CD8-positive, alpha-beta memory T cell (primary cell): ENCODE measurements at places on chromosomes 13 and 19. TPM values are rescaled to one million over a fixed set of nuclear protein-coding genes. Genes with fewer than 3 reads are reported as not detected.

KLK4 gene
- total RNA-seq = not detected

RGS9BP gene
- 0.20 TPM for total RNA-seq

DNA sequence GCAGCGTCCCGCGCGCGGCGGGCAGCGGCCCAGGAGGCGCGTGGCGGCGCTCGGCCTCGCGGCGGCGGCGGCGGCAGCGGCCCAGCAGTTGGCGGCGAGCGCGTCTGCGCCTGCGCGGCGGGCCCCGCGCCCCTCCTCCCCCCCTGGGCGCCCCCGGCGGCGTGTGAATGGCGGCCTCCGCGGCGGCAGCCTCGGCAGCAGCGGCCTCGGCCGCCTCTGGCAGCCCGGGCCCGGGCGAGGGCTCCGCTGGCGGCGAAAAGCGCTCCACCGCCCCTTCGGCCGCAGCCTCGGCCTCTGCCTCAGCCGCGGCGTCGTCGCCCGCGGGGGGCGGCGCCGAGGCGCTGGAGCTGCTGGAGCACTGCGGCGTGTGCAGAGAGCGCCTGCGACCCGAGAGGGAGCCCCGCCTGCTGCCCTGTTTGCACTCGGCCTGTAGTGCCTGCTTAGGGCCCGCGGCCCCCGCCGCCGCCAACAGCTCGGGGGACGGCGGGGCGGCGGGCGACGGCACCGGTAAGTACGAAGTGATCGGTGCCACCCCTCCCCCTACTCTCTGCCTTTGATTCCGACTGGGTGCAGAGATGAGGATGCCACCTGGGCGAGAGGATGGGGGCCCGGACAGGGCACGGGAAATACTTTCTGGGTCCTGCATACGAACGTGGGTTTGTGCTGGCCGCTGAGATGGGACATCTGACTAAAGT lies 874 bp downstream of the TRIM28 start:
- peak overlapping the region; percentile 59 for H3K4me3 ChIP-seq
- peak overlapping the region; percentile 84 for H3K27ac ChIP-seq
- no peaks in the 10 kb centered on the region for H3K27me3 ChIP-seq
- peak; percentile 74 for DNase-seq

- H3K36me3 ChIP-seq = no peaks in the 10 kb centered on the region
- no peak overlapping the region for H3K27ac ChIP-seq
- no peaks in the 10 kb centered on the region for H3K27me3 ChIP-seq
These were observed 166.4 kb downstream of the KATNAL1 start for GRCh38 chr13:30140973-30141372.

GRCh38 chr19:50725218-50725910 lies 2.2 kb downstream of the CLEC11A start:
- no peaks in the 10 kb centered on the region for H3K36me3 ChIP-seq
- H3K27ac ChIP-seq = peak overlapping the region; percentile 51
- peaks cover 24% of the 10 kb centered on the region for H3K27me3 ChIP-seq
- H3K4me1 ChIP-seq = peaks cover 11% of the 10 kb centered on the region
- peak overlapping the region; percentile 56 for H3K4me3 ChIP-seq

DNA sequence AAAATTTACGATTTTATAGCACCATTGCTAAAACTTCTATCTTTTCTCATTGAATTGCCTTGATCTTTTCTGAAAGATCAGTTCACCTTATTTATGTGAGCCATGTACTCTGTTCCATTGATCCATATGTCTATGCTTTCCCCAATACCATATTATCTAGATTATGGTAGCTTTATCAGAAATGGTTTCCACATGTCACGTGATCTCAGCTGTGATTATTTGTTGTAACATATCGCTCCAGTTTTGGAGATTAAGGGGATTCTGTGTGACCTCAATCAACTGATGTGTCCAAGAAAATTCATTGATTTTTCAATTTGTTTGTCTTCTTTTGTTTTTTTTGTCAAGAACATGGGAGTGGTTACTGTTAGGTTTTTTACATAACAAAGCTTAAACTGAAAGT lies 1114.5 kb upstream of the ATXN8OS start:
- no peak overlapping the region for H3K4me3 ChIP-seq
- no peak overlapping the region for H3K27ac ChIP-seq
- H3K36me3 ChIP-seq = no peaks in the 10 kb centered on the region
- no peak for DNase-seq
- H3K4me1 ChIP-seq = no peaks in the 10 kb centered on the region

- no peak for DNase-seq
- H3K27ac ChIP-seq = no peak overlapping the region
- no peaks in the 10 kb centered on the region for H3K36me3 ChIP-seq
- no peaks in the 10 kb centered on the region for H3K4me1 ChIP-seq
- H3K27me3 ChIP-seq = no peaks in the 10 kb centered on the region
These were observed 1516.7 kb upstream of the PCDH20 start for GRCh38 chr13:62932256-62932883.

GRCh38 chr13:51549050-51549449 lies 35.2 kb upstream of the WDFY2 start:
- no peaks in the 10 kb centered on the region for H3K4me1 ChIP-seq
- H3K4me3 ChIP-seq = no peak overlapping the region
- H3K27ac ChIP-seq = no peak overlapping the region

C19orf18 gene
- total RNA-seq = not detected

DNA sequence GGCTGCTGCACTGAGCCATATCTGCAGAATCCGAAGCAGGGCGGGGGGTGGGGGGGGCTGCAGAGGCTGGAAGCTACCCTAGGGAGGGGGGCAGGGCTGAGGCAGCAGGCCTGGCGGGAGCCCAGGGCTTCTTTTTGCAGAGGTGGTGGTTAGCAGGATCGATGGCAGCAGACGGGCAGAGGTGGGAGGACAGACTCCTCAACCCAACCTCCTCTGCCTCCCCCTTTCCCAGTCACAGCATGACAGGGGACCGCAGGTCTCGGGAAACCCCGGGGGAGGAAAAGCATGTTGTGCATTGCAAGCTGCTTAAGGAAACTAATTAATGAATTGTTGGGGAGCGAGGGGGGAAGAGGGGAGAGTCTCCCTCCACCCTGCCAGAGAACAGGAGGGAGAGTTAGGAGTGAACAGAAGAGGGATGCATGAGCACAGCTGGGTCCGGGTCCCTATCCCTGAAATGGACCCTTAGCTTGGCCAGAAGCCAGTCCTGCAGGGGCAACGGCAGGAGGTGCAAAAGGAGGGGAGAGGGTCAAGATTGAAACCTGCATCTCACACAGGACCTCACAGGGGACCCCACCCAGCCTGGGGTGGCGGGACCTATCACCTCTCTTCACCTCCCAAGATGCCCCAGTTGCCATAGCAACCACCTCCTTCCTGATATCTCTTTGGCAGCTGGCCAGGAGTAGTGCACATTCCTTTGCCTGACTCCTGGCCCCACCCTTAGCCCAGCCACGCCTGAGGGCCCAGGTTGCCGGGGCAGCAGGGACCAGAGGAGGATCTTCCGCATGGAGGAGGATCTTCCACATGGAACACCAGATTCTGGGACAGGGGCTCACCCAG lies 1.8 kb downstream of the FXYD7 start:
- H3K36me3 ChIP-seq = no peaks in the 10 kb centered on the region
- no peak overlapping the region for H3K4me3 ChIP-seq
- DNase-seq = peak; percentile 20
- H3K4me1 ChIP-seq = peaks cover 40% of the 10 kb centered on the region

OSCAR gene
- 0.35 TPM for total RNA-seq

INSL3 gene
- 1.8 TPM for total RNA-seq

FCAR gene
- total RNA-seq = not detected

GRCh38 chr19:17868669-17869068 lies 3.1 kb upstream of the SLC5A5 start:
- H3K4me1 ChIP-seq = peaks cover 16% of the 10 kb centered on the region
- no peak for DNase-seq
- no peaks in the 10 kb centered on the region for H3K27me3 ChIP-seq
- H3K4me3 ChIP-seq = no peak overlapping the region
- H3K36me3 ChIP-seq = peaks cover 4% of the 10 kb centered on the region

DNA sequence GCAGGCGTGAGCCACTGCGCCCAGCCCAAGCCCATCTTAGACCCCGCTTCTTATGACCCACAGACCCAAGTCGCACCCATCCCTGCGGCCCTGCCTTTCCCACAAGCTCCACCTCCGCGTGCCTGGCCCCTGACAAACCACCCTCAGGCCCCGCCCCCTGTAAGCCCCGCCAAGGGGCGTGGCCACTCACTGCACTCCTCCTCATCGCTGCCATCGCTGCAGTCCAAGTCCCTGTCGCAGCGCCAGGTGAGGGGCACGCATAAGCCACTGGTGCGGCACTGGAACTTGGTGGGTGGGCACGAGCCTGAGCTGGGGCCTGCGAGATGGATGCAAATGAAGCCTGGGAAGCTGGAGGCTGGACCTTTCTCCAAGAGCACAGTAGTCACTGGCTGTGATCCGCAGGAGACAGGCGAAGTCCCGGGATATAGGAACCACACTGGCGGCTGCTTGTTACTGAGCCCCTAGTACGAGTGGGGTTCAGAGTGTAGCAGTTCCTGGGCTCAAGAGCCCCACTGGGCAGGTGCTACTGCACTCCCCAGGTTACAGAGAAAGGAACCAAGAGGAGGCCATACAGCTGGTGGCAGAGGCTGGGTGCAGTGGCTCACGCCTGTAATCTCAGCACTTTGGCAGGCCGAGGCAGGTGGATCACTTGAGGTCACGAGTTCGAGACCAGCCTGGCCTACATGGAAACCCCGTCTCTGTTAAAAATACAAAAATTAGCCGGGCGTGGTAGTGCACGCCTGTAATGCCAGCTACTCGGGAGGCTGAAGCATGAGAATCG lies 3.1 kb downstream of the CD320 start:
- peaks cover 27% of the 10 kb centered on the region for H3K4me1 ChIP-seq
- peak; percentile 14 for DNase-seq
- no peak overlapping the region for H3K4me3 ChIP-seq
- no peaks in the 10 kb centered on the region for H3K27me3 ChIP-seq

DNA sequence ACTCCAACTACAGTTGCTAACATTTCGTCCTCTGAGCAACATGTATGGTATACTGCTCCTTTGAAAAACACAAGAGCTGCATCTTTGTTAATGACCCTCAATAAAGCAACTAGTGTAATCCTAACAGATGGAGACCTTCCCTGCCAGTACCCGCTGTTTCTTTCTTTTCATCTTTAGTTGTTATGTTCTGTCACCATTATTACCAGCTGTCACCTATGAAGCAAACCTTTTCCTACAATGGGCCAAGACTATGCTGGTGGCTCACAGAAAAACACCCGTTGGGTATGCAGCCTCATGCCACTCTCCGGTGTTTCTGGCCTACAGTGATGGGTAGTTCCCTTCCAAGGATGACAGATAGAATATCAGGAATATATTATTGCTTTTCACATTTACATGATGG lies 29.7 kb upstream of the CYSLTR2 start:
- no peak for DNase-seq
- no peaks in the 10 kb centered on the region for H3K4me1 ChIP-seq
- H3K36me3 ChIP-seq = no peaks in the 10 kb centered on the region
- H3K27me3 ChIP-seq = no peaks in the 10 kb centered on the region
- H3K4me3 ChIP-seq = no peak overlapping the region

- H3K27ac ChIP-seq = no peak overlapping the region
- no peaks in the 10 kb centered on the region for H3K36me3 ChIP-seq
- DNase-seq = no peak
These were observed 8.1 kb downstream of the PTGIR start for GRCh38 chr19:46616631-46617322.

IL27RA gene
- 73.6 TPM for total RNA-seq

PSG7 gene
- not detected for total RNA-seq

GRCh38 chr13:107518292-107518691 lies 697.0 kb downstream of the LIG4 start:
- H3K36me3 ChIP-seq = no peaks in the 10 kb centered on the region
- H3K4me3 ChIP-seq = no peak overlapping the region
- no peak overlapping the region for H3K27ac ChIP-seq
- no peak for DNase-seq

GNA15 gene
- total RNA-seq = 3.9 TPM

RXFP2 gene
- not detected for total RNA-seq

PTH2 gene
- total RNA-seq = not detected

GRCh38 chr13:52812941-52813340 lies 35.5 kb downstream of the PCDH8 start:
- no peak for DNase-seq
- H3K36me3 ChIP-seq = no peaks in the 10 kb centered on the region
- no peak overlapping the region for H3K4me3 ChIP-seq
- H3K27me3 ChIP-seq = no peaks in the 10 kb centered on the region

DNA sequence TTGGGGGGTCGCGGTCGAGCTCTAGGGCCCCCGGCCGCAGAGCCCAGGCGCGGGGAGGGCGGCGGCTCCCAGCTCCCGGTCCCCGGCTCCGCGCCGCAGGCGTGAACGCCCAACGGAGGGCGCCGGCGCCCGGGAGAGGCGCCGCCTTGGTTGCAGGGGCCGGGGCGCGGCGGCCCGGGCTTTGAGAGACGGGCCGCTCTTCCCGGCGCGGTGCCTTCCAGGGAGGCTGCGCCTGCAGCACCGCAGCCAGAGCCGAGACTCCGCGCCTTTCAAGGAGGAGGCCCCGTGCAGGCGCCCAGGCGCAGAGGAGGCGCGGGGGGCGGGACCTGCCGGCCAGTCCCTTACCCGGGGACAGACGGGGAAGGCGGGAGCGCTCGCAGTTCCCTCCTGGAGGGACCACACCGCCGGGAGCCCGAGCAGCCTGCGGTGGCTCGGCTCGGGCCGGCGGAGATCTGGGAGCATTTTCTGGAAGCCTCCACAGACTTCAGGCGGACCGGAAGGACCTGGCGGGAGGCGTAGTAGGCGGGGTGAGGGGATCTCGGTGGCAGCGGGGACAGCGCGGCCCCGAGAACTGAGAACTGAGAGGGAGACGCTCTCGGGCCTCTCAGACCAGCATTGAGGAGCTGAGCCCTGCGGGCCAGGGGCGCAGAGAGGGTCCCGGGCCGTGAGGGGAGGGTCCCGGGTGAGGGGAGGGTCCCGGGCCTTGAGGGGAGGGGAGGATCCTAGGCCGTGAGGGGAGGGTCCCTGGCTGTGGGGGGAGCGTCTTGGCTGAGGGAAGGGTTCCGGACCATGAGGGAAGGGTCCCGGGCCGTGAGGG lies 25.5 kb upstream of the MCF2L start:
- peaks cover 7% of the 10 kb centered on the region for H3K4me1 ChIP-seq
- no peaks in the 10 kb centered on the region for H3K27me3 ChIP-seq
- peak overlapping the region; percentile 76 for H3K4me3 ChIP-seq
- H3K27ac ChIP-seq = no peak overlapping the region
- peak; percentile 7 for DNase-seq

DNA sequence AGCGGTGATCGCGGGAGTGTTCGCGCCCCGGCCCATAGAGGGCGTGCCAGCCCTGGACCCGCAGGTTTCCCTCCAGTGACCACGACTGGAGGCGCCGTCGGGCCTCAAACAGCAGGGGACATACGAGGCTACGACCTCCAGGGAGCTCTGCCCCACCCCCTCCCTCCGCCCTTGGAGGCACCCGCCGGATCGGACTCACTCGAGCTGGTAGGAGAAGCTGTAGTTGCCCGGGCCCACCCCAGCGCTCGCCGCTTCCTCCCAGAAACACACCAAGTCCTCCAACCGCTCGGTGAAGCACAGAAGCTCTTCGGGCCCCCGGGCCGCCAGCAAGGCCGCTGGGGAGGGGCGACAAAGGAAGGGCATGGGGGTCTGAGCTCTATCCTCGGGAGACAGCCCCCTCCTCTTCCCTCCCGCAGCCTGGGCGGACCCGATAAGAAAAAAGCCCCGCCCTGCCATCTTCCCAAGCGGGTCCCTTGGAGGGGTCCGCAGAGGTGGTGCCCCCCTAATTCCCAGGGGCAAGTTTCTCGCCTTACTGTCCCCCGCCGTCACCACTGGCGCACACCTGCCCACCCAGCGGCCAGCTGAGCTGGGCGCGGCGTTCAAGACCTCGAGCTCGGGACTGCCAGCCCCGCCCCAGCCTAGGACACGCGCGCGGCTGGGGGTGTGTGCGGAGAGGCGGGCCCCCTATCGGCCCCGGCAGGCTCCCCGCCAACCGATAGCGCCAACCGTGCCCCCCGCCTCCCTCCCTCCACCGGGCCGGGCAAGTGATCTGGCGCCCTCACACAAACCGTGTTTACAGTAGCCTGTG lies 1.0 kb downstream of the EPOR start:
- peaks cover 5% of the 10 kb centered on the region for H3K27me3 ChIP-seq
- DNase-seq = no peak
- H3K4me1 ChIP-seq = peaks cover 42% of the 10 kb centered on the region
- no peaks in the 10 kb centered on the region for H3K36me3 ChIP-seq

PTGIR gene
- total RNA-seq = 17.7 TPM

ACP5 gene
- 5.7 TPM for total RNA-seq
